ENCODE measurements at places on chromosomes 5 and 9. TPM values are rescaled to one million over a fixed set of nuclear protein-coding genes. Genes with fewer than 3 reads are reported as not detected.

GRCh38 chr5:163941079-163941478 lies 435.7 kb downstream of the MAT2B start:
- no peak for DNase-seq

- no peak for DNase-seq
Measured at GRCh38 chr5:63155310-63155631, 576.7 kb downstream of the LRRC70 start.

DNA sequence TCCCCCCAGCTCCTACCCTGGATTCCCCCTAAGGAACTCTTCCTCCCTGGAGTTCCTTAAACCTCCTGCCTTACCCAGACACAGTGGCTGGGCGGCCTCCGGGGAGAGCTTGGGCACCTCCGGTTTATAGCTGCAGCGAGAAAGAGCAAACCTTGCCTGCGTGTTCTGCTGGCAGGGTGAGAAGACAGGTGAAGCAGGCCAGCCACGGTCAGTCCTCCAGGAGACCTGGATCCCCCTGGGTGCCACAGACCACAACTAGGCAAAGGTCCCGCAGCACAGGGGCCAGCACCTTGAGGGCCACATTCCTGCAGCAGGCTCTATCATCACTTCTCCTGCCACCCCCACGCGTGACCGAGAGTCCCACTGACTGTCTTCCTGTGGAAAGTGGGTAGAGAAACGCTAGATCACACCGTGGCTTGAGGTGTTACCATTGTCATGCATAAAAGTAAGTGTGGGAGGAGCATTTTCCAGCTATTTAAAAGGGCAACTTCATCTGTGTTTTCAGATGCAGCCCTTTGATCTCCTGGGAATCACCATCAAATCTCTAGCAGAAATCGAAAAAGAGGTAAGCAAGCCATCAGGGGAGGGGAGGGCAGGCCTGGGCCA lies 130.2 kb upstream of the LMX1B start:
- DNase-seq: no peak

Gene FABP6
- total RNA-seq: not detected

Gene CDH9
- total RNA-seq: not detected

DNA sequence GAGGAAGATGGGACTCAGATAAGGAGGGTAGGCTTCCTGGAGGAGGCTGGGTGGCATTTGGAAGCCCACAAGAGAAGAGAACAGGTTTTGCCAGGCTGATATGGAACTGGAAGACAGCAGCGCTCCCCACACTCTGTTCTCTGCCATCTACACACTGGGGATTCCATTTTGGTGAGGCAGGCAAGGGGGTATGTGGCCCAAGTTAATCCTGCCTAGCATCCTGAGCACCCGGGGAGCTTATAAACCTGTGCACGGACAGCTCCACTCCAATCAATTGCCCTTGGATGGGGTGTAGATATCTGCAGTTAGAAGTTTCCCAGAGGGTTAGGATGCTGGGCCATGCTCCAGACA lies 158.8 kb downstream of the MACROH2A1 start:
- DNase-seq: no peak

Measured in bronchial epithelial cell (primary cell).